ENCODE measurements at places on chromosomes 5 and 9.
A peak's percentile ranks its signal among the peaks of the same experiment; 100 is the strongest.

- DNase-seq, result no peak
Measured at GRCh38 chr5:67858471-67859031, 357.0 kb upstream of the PIK3R1 start.

DNA sequence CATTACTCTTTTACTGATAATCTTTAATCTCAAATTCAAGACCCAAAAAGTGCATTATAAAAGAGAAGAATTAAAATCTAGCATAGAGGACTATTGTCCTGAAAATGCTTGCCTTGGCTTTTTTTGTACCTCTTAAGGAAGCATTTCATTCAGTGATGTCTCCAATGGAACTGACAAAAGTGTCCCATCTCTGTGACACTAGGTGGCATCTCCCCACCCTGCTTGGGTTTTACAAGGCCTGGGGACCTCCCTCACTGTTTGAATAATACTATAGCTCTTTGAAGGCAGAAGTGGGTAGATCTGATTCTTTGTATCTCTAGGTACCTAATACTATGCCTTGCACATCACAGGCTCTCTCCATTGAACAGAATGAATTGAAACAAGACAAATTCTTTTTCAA lies 180.6 kb downstream of the EPB41L4A start:
- no peak for DNase-seq

- no peak for DNase-seq
Measured at GRCh38 chr5:68751661-68752060, 342.2 kb upstream of the SLC30A5 start.

DNA sequence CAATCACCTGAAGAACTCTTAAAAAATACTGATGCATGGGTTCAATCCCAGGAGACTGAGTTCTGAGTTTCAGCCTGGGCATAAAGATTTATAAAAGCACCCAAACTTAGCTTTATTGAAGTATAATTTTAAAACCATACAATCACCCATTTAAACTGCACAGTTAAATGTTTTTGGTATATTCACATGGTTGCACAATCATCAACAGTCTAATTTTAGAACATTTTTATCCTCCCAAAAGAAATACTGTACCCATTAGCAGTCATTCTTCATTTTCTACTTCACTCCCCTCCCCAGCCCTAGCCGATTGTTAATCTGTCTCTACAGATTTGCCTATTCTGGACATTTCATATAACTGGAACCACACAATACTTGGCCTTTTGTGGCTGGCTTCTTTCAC lies 141.7 kb downstream of the ARSB start:
- DNase-seq, result no peak

DNA sequence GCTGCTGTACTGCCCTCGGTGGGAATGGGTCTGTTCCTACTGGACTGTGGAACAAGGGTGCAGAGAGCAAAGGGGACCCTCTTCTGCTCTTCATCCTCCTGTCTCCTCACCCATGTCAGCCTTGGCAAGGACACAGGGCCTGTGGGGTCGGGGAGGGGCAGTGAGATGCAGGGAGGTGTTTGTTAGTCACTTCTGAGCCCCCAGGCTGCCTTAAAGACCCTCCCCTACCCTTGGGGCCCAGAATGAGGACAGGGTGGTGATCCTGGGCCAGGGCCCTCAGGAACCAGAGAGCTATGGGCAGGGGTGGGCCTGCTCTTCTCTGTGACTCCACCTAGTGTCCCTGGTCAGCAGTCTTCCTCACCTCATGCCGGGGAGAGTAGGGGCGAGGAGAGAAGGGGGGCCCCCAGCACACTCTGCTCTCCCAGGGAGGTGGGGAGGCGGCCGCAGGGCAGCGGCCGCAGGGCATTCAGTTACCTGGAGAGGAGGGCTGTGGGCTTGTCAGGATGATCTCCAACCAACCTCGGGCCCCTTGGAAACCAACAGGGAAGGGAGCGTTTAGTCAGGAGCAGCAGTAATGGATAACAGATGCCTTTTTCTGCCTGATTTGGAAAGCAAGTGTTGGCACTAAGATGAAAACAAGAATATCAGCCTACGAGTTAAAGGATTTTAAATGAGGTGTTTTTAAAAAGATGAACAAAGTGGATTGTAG lies 62.0 kb upstream of the GARNL3 start:
- no peak for DNase-seq

GRCh38 chr9:131117762-131118145 lies 7.6 kb upstream of the NUP214 start:
- DNase-seq, result no peak

- DNase-seq, result no peak
Measured at GRCh38 chr9:20028849-20029231, 240.0 kb upstream of the SLC24A2 start.

- no peak for DNase-seq
Measured at GRCh38 chr5:147685993-147686392, 96.5 kb downstream of the JAKMIP2 start.

DNA sequence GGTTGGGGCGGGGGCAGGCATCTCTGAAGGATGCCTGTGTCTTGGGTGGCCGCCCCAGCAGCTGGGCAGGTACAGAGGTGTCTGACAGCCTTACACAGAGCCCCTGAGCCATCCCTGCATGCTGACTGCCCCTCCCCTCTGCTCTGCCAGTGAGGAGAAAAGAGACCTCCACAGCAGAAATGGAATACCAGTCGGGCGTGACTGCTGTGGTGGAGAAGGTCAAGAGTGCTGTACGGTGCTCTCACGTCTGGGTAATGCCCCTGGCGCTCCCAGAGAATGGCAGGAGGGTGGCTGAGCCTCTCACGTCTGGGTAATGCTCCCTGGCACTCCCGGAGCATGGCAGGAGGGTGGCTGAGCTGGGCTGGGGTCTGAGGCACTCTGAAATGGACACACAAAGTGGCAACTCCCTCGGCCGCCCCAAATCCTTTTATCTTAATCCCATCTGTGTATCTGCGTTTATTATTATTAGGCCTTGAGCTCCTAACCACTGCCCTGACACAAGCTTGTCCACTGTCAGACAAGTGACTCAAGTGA lies 2.5 kb upstream of the RABL6 start:
- no peak for DNase-seq

GRCh38 chr9:85639675-85640186 lies 102.0 kb downstream of the AGTPBP1 start:
- no peak for DNase-seq

DNA sequence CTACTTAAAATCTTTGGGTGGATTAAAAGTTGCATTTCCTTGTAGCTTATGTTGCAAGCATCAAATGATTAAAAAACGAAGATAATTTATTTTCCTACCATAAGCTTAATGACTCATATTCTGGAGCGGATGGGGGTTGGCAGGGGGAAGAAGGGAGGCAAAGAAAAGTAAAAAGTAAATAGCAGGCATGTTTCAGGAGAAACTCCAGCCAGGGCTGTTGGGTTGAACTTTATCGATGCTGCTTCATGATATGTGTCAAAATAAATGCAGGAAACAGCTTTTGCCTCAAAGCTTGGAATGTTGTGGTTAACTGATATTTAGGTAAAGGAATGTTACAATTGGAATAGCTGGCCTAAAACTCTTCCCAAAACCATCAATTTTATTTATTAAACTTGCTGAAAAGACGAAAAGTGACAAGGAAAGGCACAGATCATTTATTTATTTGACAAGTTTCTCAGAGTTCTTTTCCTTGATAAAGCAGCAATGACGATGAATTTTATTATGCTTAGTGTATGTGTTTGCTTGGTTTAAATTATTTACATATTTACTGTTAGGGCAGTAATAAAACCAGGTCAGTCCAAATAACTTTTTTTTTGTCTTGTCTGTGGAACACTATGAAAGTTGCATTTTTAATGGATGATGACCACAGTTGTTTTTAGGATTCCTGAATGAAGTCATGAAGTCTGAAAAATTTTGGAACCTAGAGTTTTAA lies 177.9 kb downstream of the PCSK1 start:
- DNase-seq, result no peak

GRCh38 chr5:12488161-12488560 lies 583.9 kb upstream of the CTNND2 start:
- no peak for DNase-seq

DNA sequence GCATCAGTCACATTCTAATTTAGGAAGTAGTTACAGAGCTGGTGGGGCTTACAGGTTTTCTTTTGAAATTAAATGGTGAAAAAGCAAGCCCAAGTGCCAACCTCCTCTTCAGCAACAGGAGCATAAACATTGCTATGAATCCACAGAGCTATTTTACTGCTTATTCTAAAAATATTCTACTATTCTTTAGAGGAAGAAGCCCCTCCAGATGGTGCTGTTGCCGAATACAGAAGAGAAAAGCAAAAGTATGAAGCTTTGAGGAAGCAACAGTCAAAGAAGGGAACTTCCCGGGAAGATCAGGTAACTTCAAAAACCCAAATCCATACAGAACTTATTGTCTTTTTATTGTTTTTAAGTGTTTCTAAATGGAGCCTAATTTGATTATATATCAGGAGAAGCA lies 202.8 kb downstream of the CWC27 start:
- DNase-seq, result no peak

DNA sequence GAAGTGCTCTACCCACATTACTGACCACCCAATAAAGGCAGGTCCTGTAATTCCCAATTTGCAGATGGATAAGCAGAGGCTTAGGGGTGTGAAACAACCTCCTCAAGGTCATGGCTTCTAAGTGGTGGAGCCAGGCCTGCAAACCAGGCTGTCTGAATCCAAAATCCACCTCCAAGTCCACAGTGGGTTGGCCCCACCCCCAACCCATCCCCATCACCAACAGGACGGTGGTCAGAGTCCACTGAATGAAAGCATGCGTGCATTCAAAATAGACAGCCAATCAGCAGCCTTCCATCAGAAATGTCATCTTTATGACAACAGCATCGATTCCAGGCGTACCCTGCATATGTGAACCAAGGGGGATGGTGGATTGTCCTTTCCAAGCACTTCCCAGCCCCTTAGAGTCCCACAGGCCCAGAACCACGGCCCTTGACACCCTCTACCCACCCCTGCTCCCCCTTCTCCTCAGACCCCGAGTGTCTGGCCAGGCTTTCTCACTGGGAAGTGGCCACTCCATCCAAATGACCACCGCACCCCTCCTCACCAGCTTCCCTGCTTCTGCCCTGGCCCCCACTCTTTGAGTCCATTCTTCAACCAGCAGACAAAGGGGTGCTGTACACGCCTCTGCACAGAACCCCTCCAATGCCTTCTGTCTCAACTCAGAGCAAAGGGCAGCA lies 133.1 kb downstream of the KCNIP1 start:
- DNase-seq, result no peak

GRCh38 chr9:116516456-116516855 lies 170.6 kb upstream of the TRIM32 start:
- no peak for DNase-seq

GRCh38 chr9:88533951-88534455 lies 975 bp upstream of the NXNL2 start:
- no peak for DNase-seq

GRCh38 chr9:81690251-81690851 lies 1.0 kb upstream of the TLE1 start:
- DNase-seq, result no peak

GRCh38 chr5:6840136-6840793 lies 127.0 kb downstream of the TENT4A start:
- no peak for DNase-seq

- no peak for DNase-seq
Measured at GRCh38 chr5:72166070-72166979, 59.0 kb downstream of the MAP1B start.

DNA sequence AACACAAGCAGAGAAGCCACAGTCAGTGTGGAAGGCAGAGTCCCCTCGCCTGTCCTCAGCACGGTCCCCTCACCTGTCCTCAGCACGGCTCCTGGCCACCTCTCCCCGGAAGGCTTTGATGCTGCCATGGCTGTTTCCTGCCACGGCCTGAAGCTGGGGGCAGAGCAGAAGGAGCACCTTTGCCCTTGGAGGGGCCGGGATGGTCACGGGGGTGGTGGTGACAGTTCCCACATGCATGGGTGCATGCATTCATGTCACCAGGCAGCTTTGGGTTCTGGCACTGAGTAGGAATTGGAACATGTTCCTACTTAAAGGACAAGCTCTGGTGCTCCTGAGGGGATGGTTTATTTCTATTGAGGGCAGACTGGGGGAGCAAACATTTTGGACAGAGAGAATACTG lies 57.8 kb upstream of the PHYKPL start:
- DNase-seq, result no peak

GRCh38 chr9:33415501-33416038 lies 13.2 kb upstream of the AQP7 start:
- peak; percentile 38 for DNase-seq

- DNase-seq, result no peak
Measured at GRCh38 chr5:81553567-81554212, 159.8 kb upstream of the ACOT12 start.

GRCh38 chr9:131111186-131111853 lies 14.1 kb upstream of the NUP214 start:
- DNase-seq, result no peak

DNA sequence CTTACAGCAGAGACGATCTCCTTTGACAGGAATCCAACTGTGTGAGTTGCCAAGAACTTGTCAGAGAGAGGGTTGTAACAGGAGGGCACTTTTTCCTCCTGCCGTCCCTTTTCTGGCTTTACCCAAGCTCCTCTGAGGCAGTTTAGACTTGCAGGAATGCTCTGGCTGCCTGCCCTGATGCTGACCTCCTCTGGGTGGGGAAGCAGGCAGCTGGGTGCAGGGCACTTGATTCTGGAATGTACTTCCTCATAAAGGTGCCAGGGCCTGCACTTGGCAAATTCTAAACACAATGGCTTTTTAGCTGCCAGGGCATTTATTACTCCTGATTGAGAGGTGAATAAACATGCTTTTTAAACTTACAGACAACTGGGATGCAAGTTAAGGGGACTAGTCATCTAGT lies 190.4 kb downstream of the EPB41L4A start:
- DNase-seq, result no peak

DNA sequence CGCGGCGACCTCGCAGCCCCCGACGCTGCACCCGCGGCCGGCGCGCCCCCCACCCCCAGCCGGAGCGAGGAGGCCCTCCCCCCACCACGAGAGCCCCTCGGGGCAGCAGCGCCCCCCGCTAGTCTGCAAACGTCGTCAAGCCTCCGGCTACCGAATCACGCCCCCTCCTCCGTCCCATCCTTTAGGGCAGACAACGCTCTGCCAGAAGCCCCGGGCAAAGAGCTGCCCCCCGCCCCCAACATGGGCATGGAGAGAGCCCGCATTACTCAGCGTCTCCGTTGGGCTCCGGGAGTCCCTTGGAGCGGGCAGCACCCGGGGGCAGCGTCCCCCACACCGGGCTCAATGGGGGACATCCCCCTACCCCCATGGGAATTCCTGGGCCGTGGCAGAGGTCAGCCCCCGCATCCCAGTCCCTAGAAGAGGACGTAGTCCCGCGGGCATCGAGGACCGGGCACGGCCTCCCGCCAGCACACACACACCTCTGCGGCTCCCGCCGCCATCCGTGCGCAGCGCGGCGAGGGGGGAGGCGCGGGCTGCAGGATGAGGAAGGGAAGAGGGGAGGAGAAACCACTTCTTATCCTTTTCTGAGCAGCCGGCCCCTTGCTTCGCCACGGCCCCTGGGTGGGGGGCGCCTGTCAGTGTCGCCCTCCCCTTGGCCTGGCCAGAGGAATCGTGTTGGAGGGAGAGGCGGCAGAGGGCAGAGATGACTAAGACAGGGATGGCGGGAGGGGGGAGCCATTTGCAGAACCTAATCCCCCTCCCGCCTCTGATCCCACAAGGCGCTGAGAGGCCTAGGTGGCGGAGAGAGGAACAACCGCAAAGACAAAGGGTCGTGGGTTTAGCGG lies 750 bp downstream of the DNM1 start:
- no peak for DNase-seq

Measured in stimulated activated CD8-positive, alpha-beta memory T cell treated with anti-CD3 and anti-CD28 coated beads, Interleukin-4, amount 100 ng/mL, for 4 hours (primary cell).